ENCODE measurements at places on chromosomes 16 and 17. TPM values are rescaled to one million over a fixed set of nuclear protein-coding genes. Genes with fewer than 3 reads are reported as not detected.

GRCh38 chr16:82190386-82190785, 20.4 kb upstream of the MPHOSPH6 start:
- no peak for DNase-seq

- DNase-seq = no peak
These were observed 7.8 kb upstream of the TBC1D3B start for GRCh38 chr17:36184023-36184765.

TMED6 gene
- total RNA-seq = not detected

RSAD1 gene
- 23.2 TPM for total RNA-seq

FBXW10B gene
- total RNA-seq = 0.83 TPM

GRCh38 chr16:52549011-52549692, 2.2 kb upstream of the TOX3 start:
- DNase-seq = no peak
